ENCODE measurements at places on chromosomes 13 and 19.
A peak's percentile ranks its signal among the peaks of the same experiment; 100 is the strongest.

DNA sequence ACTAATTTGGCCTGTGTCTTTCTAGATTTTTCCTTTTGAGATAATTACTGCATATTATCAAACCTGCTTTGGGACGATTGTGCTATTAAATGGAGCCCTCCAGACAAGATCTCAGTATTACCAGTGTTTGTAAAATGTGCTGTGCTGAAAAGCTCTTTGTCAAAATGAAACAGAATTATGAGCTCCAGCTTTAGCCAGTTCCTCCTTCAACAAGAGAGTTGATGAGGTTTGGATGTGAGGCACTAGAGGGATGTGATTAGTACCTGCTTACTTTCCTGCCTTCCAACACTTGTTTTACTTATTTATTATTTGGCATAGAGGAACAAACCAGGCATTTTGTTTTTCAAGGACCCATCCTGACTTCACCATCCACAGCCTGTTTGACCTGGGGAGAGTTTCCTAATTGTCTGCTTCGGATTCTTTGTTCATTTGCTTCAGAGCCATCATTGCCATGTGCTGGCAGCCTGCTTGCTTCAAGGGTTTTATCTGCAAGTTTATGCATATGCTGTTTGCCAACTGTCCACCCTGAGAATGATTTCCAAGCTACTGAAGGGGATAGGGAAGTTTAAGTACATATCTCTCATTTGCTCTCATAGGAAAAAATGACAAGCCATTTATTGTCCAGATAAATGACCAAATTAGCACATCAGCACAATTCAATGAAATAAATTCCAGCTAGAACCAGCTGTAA lies 32.9 kb upstream of the CPB2 start:
- no peak for DNase-seq

DNA sequence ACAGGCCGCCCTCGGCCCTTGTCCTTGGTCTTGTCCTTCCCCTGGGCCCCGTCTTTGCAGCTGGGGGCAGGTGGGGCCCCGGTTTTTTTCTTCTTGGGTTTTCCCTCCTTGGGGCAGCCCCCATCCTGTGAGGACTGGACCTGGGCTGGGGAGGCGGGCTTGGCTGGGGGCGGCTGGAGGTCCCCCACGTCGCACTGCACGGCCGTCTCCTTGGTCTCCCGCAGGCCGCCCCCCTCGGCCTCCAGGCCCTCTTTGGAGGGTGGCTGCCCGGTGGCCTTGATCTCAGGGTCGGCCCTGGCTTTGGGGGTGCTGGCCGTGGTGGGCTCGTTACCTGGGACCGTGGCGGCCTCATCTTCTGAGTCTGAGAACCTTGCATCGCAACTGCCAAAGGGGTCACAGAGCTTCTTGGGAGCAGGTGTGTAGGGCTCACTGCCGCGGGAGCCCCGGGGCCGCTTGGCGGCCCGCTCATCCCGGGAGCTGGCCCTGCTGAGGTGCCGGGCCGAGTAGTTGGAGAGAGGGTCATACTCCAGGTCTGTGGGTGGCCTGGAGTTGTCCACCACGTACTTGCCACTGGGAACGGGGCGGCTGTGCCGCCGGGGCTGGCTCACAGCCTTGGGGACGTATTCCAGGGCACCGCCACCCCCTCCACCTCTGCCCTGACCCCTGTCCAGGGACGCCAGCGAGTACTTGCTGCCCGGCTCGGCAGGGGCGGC lies 15.6 kb upstream of the ATP8B3 start:
- no peak for DNase-seq

GRCh38 chr19:3094601-3095440 lies 659 bp downstream of the GNA11 start:
- DNase-seq, result no peak

GRCh38 chr13:44312834-44313551 lies 60.6 kb upstream of the SERP2 start:
- DNase-seq, result peak; percentile 25

GRCh38 chr13:97327086-97327485 lies 105.0 kb downstream of the MBNL2 start:
- no peak for DNase-seq

DNA sequence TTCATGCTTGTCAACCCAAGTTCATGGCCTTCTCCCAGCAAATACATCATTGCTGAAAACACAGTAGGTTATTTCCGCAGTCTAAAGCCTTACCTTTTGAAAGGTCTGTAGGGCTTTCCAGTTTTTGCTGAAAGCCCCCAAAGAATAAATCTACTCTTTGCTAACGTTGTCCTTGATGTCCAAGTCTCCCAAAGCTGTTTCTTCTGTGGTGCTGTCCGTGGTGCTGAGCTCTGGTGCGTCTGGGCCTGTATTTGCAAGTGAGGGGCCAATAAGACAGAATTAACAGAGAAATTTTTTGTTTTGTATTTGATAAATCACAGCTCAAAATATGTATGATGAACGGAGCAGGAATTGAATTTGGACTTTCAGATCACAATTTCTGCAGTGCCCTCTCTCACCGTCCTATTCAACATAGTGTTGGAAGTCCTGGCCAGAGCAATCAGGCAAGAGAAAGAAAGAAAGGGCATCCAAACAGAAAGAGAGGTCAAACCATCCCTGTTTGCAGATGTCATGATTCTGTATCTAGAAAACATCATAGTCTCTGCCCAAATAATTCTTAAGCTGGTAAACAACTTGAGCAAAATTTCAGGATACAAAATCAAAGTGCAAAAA lies 9.8 kb upstream of the LGALS16 start:
- peak; percentile 1 for DNase-seq

GRCh38 chr13:60397704-60398378 lies 821 bp downstream of the TDRD3 start:
- peak; percentile 67 for DNase-seq

DNA sequence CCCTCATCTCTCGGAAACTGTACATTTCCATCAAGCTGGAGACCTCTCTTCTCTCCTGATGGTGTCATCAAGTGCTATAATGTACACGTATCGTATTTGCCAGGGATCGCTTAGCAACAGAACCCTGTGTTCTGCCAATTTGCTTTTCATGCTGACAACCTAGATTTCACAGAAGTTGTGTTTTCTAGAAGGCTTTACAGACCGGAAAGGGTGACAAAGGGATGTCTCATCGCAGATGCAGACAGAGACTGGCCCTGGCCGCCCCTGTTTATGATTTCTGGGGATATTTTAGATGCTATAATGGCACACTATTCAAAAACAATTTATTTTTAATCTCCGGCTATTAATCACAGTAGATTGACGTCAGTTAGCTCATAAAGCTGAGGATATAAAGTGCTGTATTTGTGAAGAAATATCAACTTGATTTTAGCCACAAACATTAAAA lies 291.4 kb downstream of the IRS2 start:
- DNase-seq, result no peak

DNA sequence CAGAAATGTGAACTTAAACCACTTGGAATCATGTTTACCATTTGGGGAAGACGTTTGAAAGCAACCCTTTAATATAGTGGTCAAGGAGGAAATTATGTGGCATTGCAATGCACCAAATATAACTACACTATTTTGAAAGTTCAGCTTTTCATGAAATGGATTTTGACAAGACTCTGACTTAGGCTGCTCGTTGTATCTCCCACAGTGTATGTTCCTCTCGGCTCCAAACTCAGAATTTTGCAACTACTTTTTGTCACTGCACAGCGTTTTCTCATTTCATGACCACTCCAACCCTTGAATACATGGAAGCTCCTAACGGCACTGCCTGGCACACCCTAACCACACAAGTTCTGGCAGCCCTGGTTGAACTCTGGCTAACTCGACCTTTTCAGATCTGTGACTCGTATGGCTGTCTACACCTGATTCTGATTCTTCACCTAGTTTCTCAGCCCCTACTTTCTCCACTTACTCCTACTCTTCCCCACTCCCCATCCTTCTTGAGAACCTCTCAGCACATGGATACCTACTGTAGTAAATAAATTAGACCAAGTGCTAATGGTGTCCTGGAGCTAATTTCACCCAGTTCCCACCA lies 7.0 kb upstream of the POMP start:
- DNase-seq, result no peak

GRCh38 chr19:33564836-33565338 lies 43.3 kb upstream of the PEPD start:
- DNase-seq, result no peak

- DNase-seq, result no peak
These were observed 129.1 kb downstream of the FOXO1 start for GRCh38 chr13:40537146-40537895.

- DNase-seq, result no peak
These were observed 34.0 kb downstream of the FGF14 start for GRCh38 chr13:102367836-102368235.

GRCh38 chr19:47381653-47382279 lies 32.7 kb downstream of the DHX34 start:
- no peak for DNase-seq

- DNase-seq, result no peak
These were observed 178.5 kb downstream of the PRR20E start for GRCh38 chr13:57345526-57345925.

- no peak for DNase-seq
These were observed 142.3 kb upstream of the SOX1 start for GRCh38 chr13:111924678-111925075.

GRCh38 chr19:23343434-23344010 lies 51.7 kb downstream of the ZNF91 start:
- no peak for DNase-seq
